ENCODE measurements at places on chromosomes 11 and 22.

DNA sequence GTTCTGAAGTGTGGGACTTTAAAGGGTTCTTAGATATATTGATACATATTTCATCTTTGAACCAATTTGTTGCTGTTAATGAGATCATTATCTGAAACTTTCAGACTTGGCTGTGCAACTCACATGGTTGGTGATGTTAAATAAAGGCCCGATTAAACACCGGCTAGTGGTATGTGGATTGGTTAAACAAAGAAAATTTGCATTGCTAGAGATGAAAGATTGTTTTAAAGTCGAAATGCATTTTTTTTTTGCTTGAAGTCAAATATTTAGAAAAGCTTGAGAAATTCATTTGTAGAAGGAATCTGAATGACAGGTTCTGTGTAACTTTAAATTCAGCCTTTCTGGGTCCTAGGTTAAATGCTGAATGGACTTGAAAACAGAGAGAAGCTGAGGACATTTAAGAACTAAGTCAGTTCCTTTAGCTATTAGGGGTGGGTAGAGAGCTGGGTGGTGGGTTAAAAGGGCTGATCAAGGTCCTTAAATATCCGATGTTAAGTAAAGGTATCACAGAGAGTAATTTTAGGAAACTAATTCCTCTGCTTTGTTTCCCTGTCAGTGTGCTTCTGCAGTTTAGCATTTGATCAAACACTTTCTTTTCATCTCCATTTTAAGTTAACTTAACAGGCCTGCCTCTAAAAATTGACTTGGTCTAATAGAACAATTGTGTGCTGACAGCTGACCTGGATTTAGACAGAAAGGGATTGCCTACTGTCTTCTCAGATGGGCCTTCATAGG is 4.5 kb downstream of the ZNRF3 start:
- no peak for DNase-seq

DNA sequence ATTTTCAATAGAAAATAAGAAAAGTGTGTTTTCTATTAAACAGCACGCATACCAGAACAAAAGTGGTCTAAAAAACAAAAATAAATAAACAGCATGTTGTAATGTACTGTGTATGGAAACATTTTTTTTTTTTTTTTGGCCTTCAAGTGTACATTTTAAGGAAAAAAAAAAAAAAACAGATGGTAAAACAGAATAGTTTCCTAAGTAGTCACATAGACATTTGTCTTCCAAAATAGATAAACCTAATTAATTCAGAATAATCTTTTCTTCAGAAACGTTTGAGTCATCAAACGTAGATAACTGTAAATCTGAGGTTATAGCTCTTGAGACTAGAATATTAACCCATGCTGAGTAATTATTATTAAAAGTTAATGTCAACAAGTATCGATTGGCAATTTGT is 396 bp upstream of the CFAP300 start:
- no peak for DNase-seq

GRCh38 chr11:74950374-74950969 is 1.4 kb downstream of the SPCS2 start:
- no peak for DNase-seq

DNA sequence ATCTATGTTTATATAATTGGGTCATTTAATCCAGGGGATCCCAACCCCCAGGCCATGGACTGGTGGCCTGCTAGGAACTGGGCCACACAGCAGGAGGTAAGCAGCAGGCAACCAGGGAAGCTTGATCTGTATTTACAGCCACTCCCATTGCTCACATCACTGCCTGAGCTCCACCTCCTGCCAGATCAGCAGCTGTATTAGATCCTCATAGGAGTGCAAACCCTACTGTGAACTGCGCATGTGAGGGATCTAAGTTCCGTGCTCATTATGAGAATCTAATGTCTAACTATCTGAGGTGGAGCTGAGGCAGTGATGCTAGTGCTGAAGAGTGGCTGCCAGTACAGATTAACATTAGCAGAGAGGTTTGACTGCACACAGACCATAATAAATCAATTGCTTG is 32.8 kb downstream of the MS4A2 start:
- no peak for DNase-seq

DNA sequence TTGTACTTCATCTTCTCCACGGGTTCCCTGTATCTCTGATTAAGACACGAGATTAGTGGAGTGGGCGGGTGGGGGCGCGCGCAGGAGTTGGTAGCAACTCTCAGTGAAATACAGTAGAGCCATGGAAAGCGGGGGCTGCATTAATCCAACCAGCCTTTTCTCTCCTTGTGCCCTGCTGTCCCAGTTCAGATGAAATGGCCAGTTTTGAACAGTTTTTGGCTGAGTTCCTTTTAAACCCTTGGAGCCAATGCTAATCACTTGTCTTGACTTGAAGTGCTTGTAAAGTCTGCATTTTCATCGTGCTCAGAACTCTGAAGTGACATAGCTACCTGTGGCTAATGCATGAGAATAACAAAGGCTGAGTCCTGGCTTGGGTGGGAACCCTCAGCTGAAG is 734 bp upstream of the TMEM123 start:
- DNase-seq = no peak

- no peak for DNase-seq
These were observed 3.7 kb downstream of the OSBP start for GRCh38 chr11:59611570-59612565.

- DNase-seq = no peak
These were observed 24.3 kb downstream of the GLYATL1 start for GRCh38 chr11:58963551-58964104.

DNA sequence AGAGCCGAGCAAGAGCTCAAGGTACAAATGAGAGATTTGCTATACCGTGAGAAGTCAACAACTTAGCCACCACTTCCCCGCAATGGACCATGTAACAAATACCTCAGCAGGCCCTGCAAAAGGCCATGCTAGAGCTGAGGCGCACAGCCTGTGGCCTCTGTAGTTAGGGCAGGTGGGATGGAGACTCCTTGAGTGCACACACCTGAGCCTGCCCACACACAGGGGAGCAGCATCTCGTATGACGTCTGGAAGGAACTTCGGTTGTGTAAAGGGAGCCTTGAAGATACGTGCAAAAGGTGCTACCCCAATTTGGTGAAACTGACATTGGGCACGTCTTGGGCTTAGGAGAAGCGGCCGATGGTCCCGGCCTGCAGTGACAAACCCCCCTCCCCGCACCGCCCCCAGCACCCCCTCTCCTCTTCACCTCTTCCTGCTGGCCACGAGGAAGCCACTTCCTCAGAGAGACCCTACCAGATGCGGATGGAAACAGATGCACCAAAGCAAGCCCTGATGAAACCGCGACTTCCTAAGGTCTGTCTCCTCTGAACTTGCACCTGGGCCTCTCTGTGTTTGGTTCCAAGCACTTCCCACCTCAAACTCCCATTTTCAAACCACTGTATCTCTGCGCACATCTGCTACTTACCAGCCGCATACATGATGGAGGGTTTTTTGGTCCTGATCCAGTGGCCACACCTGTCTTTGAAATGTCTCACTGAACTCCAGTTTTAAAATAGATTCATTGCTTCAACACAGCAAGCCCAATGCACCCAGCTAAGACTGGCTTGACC is 10.6 kb downstream of the CDPF1 start:
- no peak for DNase-seq

DNA sequence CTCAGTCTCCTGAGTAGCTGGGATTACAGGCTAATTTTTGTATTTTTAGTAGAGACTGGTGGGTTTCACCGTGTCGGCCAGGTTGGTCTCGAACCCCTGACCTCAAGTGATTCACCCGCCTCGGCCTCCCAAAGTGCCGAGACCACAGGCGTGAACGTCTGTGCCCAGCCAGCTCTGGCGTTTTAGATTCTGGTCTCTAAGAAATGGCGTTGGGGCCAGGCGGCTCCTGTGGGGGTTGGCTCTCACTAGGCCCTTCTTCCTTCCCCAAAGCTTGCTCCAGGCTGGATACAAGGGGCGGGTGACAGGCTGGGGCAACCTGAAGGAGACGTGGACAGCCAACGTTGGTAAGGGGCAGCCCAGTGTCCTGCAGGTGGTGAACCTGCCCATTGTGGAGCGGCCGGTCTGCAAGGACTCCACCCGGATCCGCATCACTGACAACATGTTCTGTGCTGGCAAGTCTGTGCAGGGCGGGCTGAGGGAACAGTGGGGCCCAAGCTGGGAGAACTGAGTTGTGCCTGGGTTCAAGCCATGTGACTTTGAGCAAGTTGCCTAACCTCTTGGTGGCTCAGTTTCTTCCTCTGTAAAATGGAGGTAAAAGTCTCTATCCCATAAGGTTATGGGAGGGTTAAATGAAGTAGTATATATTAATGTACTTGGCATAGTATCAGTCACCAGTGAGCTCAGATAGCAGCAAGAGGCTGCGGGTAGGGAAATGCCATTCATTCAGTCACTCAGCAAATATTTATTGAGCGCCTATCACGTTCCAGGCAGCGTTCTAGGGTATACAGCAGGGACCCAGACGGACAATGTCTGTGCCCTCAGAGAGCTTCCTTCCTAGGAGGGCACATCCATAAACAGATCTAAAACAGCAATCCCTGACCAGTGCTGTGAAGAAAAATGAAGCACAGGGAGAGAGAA is 10.4 kb downstream of the F2 start:
- DNase-seq = no peak

GRCh38 chr11:64348383-64349024 is 8.5 kb downstream of the CCDC88B start:
- DNase-seq = peak; percentile 44

DNA sequence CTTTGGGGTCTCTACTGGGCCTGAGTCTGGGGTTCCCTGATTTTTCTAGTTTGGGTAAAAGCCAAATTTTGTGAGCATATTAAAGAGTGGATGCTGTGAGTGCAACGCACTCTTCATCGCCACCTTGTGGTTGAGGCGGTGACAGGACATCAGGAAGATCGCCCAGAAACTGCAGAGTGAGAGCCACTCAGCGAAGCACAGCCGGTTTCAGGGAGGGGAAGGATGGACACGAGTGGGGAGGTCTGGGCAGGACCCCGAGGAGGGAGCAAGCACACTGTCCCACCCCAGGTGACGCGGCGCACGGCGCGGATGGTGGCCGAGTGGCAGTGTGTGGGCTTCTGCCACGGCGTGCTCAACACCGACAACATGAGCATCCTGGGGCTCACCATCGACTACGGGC is 9.1 kb downstream of the SELENOO start:
- no peak for DNase-seq

- DNase-seq = no peak
These were observed 419 bp downstream of the ANKRD49 start for GRCh38 chr11:94494126-94494680.

DNA sequence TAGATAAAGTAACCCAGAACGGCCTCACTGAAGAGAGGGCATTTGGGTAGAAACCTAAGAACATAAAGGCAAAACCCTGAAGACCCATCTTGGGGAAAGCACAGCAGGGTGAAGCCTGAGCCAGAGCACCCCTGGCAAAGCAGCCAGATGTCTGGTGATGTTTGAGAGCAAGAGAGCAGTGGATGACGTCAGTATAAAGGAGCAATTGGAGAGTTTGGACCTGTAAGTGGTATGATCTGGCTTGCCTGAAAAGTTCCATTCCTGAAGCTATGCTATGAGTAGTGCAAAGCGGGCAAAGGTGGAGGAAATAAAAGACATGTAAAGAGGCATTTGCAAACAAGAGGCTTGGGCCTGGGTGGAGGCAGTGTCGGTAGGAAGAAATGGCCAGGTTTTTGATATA is 167.8 kb downstream of the MSANTD4 start:
- no peak for DNase-seq

DNA sequence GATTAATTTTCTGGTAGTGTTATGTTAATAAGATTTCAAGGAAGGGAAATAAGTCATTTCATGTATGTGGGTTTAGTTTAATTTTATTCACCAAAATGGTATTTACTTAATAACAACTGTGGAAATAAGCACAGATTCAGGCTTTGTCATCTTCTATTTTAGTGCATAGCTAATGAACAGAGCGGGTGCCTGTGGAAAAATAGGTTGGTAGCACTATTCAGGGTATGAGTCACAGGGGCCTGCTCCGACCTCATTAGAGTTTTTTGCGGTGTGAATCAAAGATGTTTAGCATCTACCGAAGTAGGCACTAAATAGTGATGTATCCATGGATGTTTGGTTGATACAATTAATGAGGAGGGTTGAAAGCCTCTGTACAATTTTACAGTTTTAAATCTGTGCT is 78.2 kb downstream of the FAT3 start:
- no peak for DNase-seq

DNA sequence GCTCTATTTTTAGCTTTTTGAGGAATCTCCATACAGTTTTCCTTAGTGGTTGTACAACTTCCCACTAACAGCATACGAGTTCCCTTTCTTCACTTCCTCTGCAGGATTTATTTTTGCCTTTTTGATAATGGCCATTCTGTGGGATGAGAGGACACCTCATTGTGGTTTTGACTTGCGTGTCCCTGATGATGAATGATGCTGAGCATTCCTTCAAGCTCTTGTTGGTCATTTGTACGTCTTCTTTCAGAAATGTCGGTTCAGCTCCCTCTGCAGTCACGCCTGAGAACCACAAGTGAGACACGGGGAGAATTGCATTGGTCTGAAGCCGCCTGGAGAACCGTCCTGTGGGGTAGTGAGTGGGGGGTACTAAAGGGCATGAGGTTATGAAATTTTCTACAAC is 2.0 kb upstream of the KRTAP5-10 start:
- peak; percentile 61 for DNase-seq

DNA sequence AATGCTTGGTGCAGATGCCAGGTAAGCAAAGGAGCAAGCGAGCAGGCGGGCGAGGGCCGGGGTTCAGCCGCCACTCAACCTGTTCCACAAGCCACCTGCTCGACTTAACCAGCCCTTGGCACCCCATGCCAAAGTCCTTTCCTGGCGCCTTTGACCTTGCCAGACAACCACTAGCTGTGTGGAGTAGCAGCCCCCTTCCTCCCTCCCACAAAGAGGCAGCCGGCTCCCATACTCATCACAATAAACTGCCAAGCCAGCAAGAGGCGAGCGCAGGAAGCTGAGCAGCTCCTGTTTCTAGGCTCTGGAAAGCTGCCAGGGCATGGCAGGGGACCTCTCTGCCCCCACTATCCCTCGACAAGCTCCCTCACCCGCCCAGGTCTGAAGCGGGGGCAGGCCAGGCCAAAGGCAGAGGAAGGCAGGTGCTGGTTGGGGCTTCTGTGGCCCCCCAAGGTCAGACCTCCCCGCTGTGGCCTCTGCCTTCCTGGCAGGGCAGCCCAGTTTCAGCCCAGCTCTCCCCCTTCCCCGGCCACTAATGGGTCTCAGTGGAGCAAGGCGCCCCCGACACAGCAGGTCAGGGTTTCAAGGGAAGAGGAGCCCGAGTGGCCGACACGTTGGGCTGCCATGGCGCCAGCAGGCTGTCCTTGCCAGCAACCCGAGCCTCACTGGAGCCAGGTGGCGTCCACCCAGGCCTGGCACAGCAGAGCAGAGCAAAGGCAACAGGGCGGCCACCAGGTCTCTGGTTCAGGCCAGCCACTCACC is 15.3 kb downstream of the MACROD1 start:
- no peak for DNase-seq

DNA sequence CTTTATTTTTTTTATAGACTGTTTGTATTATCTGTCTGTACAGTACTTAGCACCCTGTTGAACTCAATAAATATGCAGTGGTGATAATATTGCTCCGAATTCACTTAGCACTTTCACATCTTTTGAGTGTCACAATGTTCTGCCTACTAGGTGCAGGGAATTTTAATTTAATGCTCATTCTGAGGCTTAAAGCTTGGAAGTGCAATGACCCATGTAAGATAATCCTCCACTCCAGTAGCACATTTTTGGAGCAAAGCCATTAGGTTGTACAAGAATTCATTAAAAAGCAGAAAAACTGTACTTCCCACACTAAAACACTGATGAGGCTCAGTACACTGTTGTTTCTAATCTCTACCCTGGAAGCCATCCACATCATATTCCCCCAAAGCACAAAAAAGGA is 255.3 kb upstream of the MTNR1B start:
- DNase-seq = no peak

GRCh38 chr22:23752090-23752691 is 1.3 kb upstream of the ZNF70 start:
- DNase-seq = no peak

Measured in 8988T (cell line).